Jurkat, Clone E6-1 (cell line): ENCODE measurements at places on chromosomes 5 and 9.

- no peak for DNase-seq
Observed at GRCh38 chr5:96177303-96177869, 215.7 kb upstream of the ELL2 start.

DNA sequence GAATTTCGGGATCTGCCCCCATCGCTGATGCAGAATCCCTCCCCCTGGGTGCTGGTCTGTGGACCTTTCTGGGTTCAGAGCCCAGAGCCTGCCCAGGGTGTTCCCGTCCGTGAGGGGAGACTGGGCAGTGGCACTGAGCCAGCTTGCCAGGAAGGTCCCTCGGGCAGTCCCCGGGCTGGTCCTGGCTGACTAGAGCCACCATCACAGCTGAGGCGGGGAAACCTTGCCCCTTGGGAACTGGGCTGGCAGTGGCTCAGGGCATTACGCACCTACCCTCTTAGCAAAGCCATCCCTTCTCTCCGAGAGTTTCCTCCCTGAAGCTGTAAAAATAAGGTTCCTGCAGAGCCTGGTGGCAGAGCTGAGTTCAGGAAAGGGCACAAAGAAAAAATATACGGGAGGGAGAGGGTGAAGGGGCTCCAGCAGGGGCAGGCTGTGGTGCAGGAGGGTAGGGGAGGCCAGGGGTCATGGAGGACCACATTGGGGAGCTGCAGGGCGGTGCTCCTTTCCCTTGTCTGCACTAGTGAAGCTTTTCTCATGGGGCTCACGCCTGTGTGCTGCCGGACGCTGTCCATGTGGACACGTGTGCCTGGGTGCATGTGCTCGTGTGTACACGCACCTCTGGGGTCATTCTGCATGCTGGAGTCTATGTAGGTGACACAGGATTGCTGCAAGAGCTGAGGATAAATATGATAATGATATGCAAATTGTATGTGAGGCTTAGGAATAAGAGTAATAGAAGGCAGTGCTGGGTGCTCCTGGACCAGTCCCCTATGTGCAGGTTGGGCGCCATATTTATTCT is 118.9 kb downstream of the LHX2 start:
- no peak for DNase-seq

DNA sequence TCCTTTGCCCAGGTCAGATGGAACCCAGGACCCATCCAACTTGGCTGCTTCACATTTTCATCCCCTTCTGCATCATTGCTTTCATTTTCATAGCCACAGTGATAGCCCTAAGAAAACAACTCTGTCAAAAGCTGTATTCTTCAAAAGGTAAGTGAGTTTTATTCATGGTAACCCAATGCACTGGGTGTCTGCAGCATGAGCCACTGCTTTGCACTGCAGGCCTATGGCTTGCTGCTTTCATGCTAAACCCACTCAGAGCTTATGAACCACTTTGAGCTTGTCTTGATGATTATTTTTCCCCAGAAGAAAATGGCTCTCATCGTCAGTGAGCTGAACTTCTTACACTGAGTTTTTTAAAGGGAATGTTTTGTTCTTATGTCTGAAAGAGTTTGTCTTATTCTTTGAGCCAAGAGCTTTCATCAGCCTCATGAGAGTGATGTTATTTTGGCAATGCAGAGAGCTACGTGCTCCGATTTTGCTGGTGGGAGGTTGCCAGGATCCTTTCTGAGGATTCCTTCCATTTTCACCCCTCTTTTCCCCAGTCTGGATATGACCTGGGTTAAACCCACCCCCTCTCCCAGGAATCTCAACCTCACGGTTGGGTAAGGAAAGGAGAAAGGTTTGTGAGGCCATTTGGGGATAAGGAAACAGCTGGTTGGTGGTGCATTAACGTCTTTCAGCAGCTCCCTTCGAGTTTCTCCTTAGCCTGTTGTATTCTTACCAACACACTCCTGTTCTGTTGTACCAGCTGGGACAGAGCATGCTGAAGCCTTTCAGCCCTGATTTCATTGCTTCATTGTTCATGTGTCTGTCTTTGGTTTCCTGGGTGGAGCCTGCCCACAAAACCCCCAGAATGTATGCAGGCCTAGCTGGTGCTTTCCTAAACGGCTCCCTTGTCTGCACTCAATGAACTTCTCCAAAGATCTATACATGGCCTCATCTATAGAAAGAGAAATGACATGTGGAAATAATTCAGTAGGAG is 47.6 kb downstream of the PDCD1LG2 start:
- peak; percentile 68 for DNase-seq

GRCh38 chr5:136308212-136308795 is 57.0 kb downstream of the TRPC7 start:
- DNase-seq, result no peak

DNA sequence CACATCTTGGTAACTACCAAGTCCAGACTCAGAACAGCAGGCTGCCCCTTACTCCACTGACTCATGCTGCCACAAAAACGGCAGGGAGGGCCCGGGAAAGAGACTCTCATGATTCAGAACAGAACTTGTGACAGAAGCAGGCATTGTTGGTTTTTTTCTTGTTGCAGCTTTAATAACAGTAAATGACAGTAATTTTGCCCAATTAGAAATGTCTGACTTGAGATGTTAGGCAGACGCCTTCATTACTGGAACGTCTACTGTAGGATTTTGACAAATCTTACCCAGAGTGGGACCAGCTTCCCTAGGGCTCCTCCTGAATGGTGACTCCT is 77.9 kb downstream of the SEMA5A start:
- no peak for DNase-seq

- DNase-seq, result peak; percentile 56
Observed at GRCh38 chr9:95887926-95888497, 12.5 kb downstream of the ERCC6L2 start.

GRCh38 chr5:83589786-83590185 is 118.2 kb downstream of the VCAN start:
- no peak for DNase-seq

GRCh38 chr9:136297766-136298735 is 5.8 kb downstream of the CCDC187 start:
- DNase-seq, result no peak

DNA sequence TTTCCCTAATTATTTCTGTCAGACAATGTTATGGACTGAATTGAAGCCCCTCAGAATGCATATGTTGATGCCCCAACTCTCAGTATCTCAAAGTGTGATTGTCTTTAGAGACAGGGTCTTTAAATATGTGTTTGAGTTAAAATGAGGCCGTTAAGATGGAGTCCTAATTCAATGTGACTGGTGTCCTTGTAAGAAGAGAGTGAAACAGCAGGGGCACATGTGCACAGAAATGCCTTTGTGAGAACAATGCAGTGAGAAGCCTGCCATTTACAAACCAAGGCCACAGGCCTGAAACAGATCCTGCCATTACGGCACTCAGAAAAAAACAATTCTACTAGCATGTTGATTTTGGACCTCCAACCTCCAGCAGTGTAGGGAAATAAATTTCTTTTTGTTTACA is 483.0 kb upstream of the DMAC1 start:
- DNase-seq, result no peak

- no peak for DNase-seq
Observed at GRCh38 chr5:142486581-142486980, 161.8 kb upstream of the SPRY4 start.

DNA sequence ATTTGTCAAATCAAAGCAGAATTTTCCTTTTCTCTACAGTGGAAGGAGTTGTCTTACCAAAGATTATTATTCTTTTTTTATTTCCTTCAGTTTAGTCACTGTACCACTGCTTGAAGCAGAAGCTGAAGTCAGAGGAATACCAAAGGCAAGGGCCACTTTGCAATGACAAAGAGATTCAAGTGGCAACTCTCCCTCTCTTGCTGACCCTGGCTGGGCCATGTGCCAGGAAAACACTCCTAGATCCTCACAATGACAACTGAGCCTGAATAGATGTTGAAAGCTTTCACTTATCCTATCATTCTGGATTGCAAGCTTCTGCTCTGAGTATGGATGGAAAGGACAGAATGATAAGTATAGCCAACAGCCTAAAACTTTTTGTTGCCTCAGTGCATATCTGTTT is 618.3 kb downstream of the NR2F1-AS1 start:
- DNase-seq, result no peak

- peak; percentile 76 for DNase-seq
Observed at GRCh38 chr9:129495620-129496472, 125.1 kb downstream of the C9orf50 start.
